ENCODE measurements at places on chromosomes 2 and 18.

- no peak for DNase-seq
Measured at GRCh38 chr18:48502906-48503305, 35.9 kb upstream of the CTIF start.

- DNase-seq = no peak
Measured at GRCh38 chr2:225462945-225463344, 63.4 kb downstream of the NYAP2 start.

- DNase-seq = no peak
Measured at GRCh38 chr2:129754421-129754820, 225.0 kb upstream of the RAB6C start.

- no peak for DNase-seq
Measured at GRCh38 chr2:74843899-74844298, 10.0 kb downstream of the HK2 start.

DNA sequence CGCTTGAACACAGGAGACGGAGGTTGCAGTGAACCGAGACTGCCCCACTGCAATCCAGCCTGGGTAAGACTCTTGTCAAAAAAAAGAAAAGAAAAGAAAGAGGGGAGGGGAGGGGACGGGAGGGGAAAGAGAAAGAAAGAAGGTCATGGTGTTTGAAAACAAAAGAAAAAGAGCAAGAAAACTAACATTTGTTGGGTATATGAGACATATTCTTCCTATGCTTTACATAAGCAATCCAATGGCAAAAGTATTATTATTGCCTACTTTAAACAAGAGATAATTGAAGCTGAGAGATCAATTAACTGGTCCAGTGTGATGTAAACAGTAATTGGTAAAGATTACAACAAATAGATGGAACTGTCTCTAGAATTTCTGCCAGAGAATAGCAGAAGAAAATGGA is 157.3 kb downstream of the ZRANB3 start:
- DNase-seq = no peak

DNA sequence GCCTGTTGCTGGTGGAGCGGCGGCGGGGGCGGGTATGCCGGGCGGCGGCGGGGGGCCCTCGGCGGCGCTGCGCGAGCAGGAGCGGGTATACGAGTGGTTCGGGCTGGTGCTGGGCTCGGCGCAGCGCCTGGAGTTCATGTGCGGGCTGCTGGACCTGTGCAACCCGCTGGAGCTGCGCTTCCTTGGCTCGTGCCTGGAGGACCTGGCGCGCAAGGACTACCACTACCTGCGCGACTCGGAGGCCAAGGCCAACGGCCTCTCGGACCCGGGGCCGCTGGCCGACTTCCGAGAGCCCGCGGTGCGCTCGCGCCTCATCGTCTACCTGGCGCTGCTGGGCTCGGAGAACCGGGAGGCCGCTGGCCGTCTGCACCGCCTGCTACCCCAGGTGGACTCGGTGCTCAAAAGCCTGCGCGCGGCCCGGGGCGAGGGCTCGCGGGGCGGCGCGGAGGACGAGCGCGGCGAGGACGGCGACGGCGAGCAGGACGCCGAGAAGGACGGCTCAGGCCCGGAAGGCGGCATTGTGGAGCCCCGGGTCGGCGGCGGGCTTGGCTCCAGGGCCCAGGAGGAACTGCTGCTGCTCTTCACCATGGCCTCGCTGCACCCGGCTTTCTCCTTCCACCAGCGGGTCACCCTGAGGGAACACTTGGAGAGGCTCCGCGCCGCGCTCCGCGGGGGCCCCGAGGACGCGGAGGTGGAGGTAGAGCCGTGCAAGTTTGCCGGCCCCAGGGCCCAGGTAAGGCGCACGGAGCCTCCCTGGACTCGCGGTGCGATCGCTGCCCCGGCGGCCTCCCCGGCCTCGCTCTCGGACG is 1.0 kb downstream of the ZCCHC2 start:
- DNase-seq = no peak

DNA sequence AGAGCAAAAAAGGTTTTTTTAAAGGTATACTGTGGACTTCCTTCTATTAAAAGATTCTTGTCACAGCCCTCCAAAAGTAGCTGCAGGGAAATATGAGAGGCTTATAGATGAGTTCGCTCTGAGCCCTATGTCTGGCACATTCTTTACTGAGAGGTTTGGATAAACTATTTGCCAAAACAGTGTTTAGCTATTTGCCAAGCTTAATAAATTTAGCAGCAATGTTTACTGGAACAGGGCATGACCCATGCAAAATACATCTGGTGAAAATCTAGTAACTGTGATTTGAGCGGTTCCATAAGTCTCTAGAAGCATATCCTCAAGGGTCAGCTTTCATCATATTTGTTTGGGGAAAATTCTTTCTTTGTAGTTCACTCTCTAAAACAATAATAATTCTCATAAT is 1696.7 kb upstream of the PIK3C3 start:
- DNase-seq = no peak

DNA sequence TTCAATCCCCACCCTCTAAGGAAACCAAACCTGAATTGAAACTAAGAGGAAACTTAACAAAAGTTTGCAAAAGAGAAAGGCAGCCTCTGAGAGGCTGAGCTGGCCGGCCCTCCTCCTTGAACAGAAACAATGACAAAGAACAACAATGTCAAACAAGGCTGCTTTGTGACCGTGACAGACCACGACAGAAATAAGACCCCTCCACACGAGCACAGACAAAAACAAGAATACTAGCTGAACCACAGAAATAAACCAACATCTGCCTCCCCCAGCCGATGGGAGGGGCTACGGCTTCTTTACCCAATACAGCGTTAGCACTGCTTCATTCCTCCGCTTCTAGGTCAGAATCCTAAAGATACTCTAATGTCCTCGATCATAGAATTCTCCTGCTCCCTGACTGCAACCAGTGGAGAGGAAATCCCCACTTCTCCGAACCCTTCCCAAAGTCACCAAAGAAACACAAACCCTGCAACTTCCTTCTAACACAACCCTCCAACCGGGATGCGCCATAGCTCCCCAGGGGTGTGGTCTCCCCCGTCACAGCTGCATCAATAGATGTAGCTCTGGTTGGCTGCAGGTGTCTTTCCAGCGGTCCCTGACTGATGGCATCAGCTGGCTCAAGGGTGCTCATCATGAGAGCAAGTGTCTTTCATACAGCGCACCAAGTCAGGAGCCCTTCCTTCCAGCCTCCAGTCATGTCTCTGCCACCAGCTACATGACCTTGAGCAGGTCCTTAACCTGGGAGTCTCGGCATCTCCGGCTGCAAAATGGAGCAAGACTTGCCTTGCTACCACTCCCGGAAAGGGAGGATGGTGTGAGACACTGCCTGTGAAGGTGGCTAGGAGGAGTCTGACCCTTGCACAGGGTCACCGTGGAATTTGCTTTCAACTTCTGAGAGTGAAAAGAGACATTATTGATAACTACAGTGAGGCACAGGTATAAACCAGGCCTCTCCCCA is 198.6 kb downstream of the HAUS1 start:
- DNase-seq = no peak

DNA sequence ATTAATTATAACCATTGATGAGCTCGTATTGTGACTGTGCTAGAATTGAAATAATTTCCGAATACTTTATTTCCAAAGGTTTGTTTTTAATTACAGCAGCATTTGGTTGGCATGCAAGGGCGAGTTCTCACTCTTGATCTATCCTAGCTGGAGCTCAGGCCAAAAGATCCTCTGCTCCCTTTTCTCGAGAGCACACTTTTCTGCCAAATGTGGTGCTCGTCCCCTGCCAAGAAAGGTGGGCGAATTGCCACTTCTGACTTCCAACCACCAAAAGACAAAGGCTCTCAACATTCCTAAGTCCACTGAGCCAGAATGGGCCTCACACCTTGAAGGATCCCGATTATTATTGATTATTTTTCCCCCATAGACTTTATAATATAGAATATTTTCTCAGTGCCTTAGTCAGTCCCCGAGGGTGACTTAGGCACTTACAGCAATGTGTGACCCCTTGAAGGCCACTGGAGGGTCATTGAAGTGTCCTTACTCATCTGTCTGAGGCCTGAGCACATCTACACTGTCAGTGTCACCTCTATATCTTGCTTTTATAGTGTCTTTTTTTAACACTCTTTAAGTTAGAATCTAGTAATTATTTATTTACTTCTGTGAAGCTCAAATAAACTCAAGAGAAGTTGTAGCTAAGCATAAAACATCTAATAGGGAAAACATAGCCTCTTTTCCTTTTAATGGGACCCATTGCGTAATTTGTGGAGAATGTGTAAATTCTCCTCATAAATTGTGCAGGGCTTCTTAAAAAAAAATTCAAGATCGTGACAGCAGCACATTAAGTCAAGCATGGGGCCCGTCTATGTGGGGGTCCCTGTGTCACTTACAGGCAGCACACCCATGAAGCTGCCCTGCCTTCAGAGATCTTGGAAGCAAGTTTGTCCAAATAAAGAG is 98.3 kb downstream of the MEIS1 start:
- no peak for DNase-seq

- DNase-seq = no peak
Measured at GRCh38 chr2:135689679-135690078, 52.0 kb upstream of the UBXN4 start.

DNA sequence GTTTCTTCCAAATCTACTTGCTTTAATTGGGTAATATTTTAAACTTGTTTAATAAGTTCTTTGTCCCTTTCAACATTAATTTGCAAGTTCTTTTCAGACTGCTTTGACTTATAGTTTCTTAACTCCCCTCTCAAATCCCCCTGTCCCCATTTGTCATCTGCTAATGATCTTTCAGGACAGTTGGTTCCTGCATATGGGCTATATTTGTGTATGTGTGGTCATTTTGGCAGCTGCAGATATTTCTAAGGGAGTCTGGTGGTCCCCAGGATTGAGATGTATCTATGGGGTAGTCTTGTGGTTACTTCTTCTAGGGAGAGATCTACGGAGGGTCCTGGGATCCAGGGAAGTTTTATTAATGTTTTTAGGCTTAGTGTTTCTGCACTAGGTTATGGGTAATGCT is 120.6 kb upstream of the SP3 start:
- DNase-seq = no peak

DNA sequence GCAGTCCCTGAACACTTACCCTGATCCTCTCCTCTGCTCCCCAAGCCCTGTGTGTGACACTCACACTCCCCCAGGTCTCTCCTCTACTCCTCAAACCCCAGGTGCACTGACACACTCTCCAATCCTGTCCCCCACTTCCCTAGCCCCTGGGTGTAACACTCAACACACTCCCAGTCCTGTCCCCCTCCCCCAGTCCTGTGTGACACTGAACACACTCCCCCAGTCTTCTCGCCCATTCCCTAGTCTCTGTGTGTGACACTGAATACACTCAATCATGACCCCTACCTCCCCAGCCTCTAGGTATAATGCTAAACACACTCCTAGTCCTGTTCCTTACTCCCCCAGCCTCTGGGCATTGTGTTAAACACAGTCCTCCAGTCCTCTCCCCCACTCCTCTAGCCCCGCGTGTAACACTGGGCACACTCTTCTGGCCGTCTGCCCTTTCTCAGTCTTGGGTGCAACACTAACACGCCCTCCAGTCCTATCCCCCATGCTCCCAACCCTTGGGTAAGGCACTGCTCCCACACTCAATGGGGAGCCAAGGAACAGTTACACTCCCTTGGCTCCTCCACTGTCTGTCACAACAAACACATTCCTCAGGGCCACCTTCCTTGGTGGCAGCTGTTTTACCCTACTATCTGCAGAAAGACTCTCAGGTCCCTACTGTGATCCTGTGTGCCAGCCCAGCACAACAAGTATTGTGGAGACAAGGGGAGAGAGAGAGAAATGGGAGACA is 82.5 kb upstream of the PKDCC start:
- DNase-seq = no peak

Data from NCI-H1436 treated with DMSO at 0.1 percent for 48 hours (cell line).